ENCODE measurements at places on chromosomes 5 and 9. TPM values are rescaled to one million over a fixed set of nuclear protein-coding genes. Genes with fewer than 3 reads are reported as not detected.

Gene SLC31A1
- total RNA-seq = 11.2 TPM

Gene CPLANE1
- 37.6 TPM for total RNA-seq

Gene ADRB2
- not detected for total RNA-seq

Gene IDNK
- 2.8 TPM for total RNA-seq

Gene TNFSF8
- total RNA-seq = not detected

Gene SPINK7
- not detected for total RNA-seq

Gene FSTL4
- 29.0 TPM for total RNA-seq

Gene GDNF
- total RNA-seq = 0.51 TPM

Gene TOPORS
- 13.9 TPM for total RNA-seq

Gene DCANP1
- total RNA-seq = not detected

Gene IL5
- total RNA-seq = not detected

Gene LURAP1L
- 25.6 TPM for total RNA-seq

Gene SV2C
- total RNA-seq = 17.8 TPM

Gene IL7R
- not detected for total RNA-seq

Measured in glutamatergic neuron (in vitro differentiated cells).